Esophagus squamous epithelium (tissue), 5 donors: ENCODE measurements at places on chromosomes 4 and X. TPM values are rescaled to one million over a fixed set of nuclear protein-coding genes. Genes with fewer than 3 reads are reported as not detected.

GRCh38 chr4:145182222-145182621, 1.8 kb upstream of the OTUD4 start:
- H3K27ac ChIP-seq = no peak overlapping the region
- H3K4me3 ChIP-seq = no peak overlapping the region
- no peaks in the 10 kb centered on the region for H3K36me3 ChIP-seq
- H3K4me1 ChIP-seq = peaks cover 5% of the 10 kb centered on the region

DNA sequence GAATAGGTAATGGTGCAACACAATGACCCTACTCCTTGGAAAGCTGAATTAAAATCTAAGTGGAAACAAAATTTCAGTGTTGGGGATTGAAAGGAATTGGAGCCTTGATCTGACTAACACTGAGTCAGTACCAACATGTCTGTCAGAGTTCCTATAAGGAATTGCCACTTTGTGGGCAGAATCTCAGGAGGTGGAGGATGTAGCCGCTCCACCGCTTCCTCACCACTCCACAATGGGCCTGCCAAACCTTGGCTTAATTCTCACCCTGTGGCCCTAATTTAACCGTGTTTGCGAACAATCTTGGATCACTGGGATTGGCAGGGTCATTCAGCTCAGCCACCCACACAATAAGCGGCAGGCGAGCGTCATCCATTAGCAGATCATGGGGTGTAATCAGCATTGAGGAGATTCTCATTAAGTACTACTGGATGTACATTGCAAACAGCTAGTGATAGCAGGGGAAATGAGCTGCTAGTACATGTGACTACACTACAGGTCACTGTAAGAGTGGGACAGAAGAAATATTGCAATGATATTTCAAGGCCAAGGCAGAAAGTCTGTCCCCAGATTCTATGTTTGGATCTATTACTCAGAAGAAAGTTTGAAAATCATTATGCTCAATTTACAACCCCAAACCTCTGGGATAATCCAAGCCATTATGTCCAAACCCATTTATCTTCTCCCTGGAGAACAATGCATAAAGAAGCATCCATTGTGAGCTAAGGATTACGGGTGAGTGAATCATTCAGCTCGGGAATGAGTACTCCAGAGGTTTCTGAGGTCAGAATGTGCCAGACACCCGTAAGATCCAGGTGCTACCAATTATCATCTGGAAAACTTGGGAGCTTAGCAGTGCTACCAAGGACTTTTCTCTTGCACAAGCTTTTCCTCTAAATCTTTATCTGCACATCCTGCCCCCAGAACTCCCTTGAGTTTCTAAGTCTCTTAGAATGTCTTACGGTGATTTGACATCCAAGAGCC, 5.8 kb downstream of the SRPX start:
- no peaks in the 10 kb centered on the region for H3K27me3 ChIP-seq
- DNase-seq = no peak
- H3K36me3 ChIP-seq = no peaks in the 10 kb centered on the region
- H3K27ac ChIP-seq = no peak overlapping the region
- peaks cover 4% of the 10 kb centered on the region for H3K4me1 ChIP-seq

DNA sequence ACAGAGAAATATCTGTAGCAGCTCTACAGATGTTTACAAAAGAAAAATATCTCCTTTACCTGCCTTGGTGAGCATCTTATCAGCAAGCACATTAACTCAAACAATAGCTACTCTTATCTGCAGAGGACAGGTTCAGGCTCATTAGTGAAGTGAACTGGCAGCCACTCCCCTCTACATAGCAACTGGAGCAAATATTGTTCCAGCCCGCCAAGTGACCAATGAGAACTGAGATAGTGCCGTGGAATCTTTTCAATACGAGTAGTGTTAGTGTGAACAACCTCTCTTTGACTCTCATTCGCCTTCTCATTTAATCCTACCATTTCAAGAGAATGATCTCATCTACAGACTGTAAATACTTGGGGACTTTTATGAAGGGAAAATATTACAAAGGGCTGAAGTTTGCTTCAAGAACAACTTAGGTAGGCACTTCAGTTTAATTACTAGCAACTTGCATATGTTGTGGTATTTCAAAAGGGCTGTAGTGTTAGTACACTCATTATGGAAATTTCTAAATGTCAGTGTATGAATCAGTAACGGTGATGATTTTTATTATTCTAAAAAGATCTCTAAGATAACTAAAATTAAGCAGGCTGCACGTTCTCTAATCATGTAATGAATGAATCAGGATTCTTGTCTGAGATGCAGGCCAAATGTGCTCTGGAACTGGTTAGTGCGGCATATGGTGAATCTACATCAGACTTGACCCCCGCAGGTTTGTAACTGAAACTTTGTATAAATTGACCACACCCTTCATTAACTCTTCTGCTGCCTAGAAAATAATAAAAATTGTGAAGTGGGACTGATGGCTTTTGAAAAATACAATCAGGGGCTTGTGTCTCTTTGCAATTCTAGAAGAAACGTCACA, 72.4 kb downstream of the PALLD start:
- no peak for DNase-seq
- H3K36me3 ChIP-seq = no peaks in the 10 kb centered on the region
- peaks cover 30% of the 10 kb centered on the region for H3K27me3 ChIP-seq
- no peak overlapping the region for H3K4me3 ChIP-seq

- H3K4me1 ChIP-seq = no peaks in the 10 kb centered on the region
- DNase-seq = no peak
- H3K4me3 ChIP-seq = no peak overlapping the region
- H3K27ac ChIP-seq = no peak overlapping the region
Measured at GRCh38 chr4:124152132-124152531, 560.4 kb downstream of the ANKRD50 start.

Gene GRID2
- not detected for total RNA-seq

DNA sequence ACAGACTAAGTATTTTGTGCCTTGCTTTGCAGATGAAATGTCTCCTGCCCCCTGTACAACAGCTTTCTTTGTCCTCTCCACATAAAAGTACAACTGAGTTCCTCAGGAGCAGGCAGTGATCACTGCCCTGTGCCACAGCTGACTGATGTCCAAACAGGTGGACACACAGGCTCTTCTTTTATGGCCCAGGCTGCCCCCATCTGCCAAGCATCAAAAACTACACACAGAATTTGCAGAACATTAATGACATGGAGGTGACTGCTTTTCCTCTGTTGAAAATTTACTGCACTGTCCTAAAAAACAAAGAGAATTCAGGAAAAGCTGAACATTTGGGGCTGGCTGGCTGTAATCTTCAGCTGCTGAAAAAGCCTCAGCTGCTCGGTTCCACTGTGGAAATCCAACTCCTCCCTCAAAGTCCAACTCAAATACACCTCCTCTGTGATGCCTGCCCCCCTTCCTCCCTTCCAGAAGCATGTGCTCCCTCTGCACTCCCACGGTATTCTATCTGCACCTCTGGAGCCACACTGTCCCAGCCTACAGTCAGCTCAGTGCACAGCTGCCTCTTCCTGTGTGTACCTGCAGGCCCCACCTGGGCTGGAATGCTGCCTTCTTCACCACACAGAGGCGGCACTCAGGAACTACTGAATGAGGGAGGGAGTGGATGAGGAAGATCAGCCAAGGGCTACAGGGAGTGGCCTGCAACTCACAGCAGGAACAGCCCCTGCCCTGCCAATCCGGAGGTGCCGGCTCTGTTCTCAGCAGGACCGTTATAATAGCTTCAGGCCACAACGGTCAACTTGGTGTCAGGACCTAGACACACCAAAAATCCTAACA, 10.3 kb downstream of the AFAP1 start:
- H3K27ac ChIP-seq = peak overlapping the region; percentile 81
- DNase-seq = no peak
- H3K36me3 ChIP-seq = no peaks in the 10 kb centered on the region
- no peaks in the 10 kb centered on the region for H3K27me3 ChIP-seq
- no peaks in the 10 kb centered on the region for H3K4me1 ChIP-seq
- no peak overlapping the region for H3K4me3 ChIP-seq

DNA sequence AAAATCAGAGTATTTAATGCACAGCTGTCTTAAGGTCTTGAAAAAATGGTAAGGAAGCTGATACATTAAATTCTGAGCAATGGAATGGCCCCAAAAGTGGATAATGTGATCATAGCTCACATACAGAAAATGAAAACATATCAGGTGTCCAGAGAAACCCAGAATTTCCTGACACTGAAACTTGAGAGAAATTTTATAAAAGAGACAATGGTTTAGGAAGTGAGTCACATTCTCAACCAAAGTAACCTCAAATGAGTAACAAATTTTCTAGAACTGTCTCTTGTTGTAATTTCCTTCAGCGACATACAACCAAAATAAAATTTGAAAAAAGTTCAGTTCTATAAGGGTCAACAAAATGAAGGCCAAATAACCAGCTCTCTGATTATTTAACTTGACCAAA, 37.4 kb upstream of the PACRGL start:
- no peak overlapping the region for H3K27ac ChIP-seq
- no peaks in the 10 kb centered on the region for H3K4me1 ChIP-seq
- no peaks in the 10 kb centered on the region for H3K27me3 ChIP-seq
- H3K36me3 ChIP-seq = no peaks in the 10 kb centered on the region
- H3K4me3 ChIP-seq = no peak overlapping the region
- DNase-seq = no peak

Gene CDKL2
- total RNA-seq = 1.3 TPM

Gene PNMA5
- not detected for total RNA-seq

GRCh38 chr4:140790765-140791164, 34.6 kb upstream of the TBC1D9 start:
- H3K27me3 ChIP-seq = no peaks in the 10 kb centered on the region
- H3K36me3 ChIP-seq = no peaks in the 10 kb centered on the region
- peaks cover 6% of the 10 kb centered on the region for H3K4me1 ChIP-seq
- no peak overlapping the region for H3K27ac ChIP-seq
- DNase-seq = no peak
- no peak overlapping the region for H3K4me3 ChIP-seq

GRCh38 chrX:38941675-38942074, 140.4 kb downstream of the MID1IP1 start:
- H3K4me3 ChIP-seq = no peak overlapping the region
- peaks cover 8% of the 10 kb centered on the region for H3K4me1 ChIP-seq
- no peak for DNase-seq
- no peak overlapping the region for H3K27ac ChIP-seq

Gene NUDT10
- total RNA-seq = not detected

DNA sequence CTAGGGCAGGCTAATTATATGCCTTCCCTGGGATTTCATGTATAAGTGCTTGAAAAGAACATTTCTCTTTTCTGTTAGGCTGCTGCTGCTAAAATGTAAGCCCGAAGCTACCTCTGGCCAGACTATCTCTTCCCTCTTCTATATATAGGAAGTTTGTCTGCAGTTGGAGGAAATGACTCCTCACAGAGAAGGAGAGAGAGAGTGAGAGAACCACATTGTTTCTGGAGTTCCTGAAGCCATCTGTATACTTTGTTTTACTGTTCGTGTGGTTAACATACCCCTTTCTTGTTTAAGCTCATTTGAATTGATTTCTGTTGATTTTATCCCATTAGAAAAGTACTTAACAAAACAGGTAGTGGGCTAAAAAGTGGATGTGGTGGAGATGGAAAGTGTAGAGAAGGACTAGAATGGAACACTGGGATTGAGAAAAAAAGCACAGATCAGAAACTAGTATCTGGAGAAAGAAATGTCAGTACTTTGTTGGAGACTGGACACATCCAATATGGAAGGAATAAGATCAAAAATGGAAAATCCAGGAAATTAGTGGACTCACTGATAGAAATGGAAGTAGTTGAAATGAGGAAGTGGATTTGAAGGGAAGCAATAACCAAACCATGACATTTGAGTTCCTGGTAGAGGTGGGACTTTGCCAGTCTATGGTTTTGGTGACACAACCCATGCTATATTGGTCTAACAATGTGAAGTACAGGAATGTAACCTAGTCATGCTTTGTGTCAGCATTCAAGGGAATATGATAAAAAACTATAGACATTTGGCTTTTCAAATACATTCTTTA, 112.6 kb downstream of the TMA16 start:
- H3K27me3 ChIP-seq = no peaks in the 10 kb centered on the region
- H3K4me3 ChIP-seq = no peak overlapping the region
- no peak for DNase-seq
- H3K4me1 ChIP-seq = no peaks in the 10 kb centered on the region
- no peaks in the 10 kb centered on the region for H3K36me3 ChIP-seq

GRCh38 chrX:13487731-13488505, 81.5 kb upstream of the EGFL6 start:
- H3K36me3 ChIP-seq = no peaks in the 10 kb centered on the region
- H3K27me3 ChIP-seq = no peaks in the 10 kb centered on the region
- peak overlapping the region; percentile 62 for H3K27ac ChIP-seq
- no peak overlapping the region for H3K4me3 ChIP-seq
- no peak for DNase-seq

- no peaks in the 10 kb centered on the region for H3K27me3 ChIP-seq
- H3K4me1 ChIP-seq = no peaks in the 10 kb centered on the region
- no peak overlapping the region for H3K4me3 ChIP-seq
- no peak for DNase-seq
- H3K36me3 ChIP-seq = no peaks in the 10 kb centered on the region
Measured at GRCh38 chr4:156294577-156294976, 340.9 kb upstream of the CTSO start.

GRCh38 chr4:85498068-85498733, 23.3 kb downstream of the ARHGAP24 start:
- no peak overlapping the region for H3K4me3 ChIP-seq
- H3K36me3 ChIP-seq = no peaks in the 10 kb centered on the region
- peak; percentile 10 for DNase-seq
- H3K27ac ChIP-seq = peak overlapping the region; percentile 49

- no peak overlapping the region for H3K27ac ChIP-seq
- no peak for DNase-seq
- H3K4me1 ChIP-seq = no peaks in the 10 kb centered on the region
- no peaks in the 10 kb centered on the region for H3K36me3 ChIP-seq
- no peaks in the 10 kb centered on the region for H3K27me3 ChIP-seq
Measured at GRCh38 chr4:101807351-101807750, 16.8 kb downstream of the BANK1 start.

DNA sequence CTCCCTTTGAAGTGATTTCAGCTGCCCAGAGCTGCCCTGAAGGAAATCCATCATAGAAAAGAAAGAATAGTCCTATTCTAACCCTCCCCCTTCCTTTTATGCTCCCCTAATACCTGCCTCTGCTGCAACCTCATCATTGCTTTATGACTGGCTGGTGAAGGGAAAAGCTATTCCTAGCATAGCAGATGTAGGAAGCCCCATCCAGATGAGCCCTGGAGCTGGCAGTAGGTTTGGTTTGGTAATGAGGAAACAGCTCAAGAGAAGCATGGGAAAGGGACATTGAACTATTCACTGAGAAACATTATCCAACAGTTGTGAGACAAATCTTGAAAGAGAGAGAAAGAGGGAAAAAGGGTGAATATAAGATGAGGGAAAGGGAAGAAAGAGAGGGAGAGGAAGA, 29.2 kb downstream of the ARSJ start:
- no peaks in the 10 kb centered on the region for H3K36me3 ChIP-seq
- H3K4me3 ChIP-seq = no peak overlapping the region
- peak overlapping the region; percentile 20 for H3K27ac ChIP-seq
- H3K27me3 ChIP-seq = no peaks in the 10 kb centered on the region

GRCh38 chr4:1084796-1085403, 28.5 kb downstream of the RNF212 start:
- no peaks in the 10 kb centered on the region for H3K27me3 ChIP-seq
- peaks cover 11% of the 10 kb centered on the region for H3K4me1 ChIP-seq
- no peak for DNase-seq
- H3K36me3 ChIP-seq = no peaks in the 10 kb centered on the region
- H3K27ac ChIP-seq = no peak overlapping the region
- H3K4me3 ChIP-seq = no peak overlapping the region

GRCh38 chrX:153603131-153603656, 4.3 kb upstream of the CCNQ start:
- no peaks in the 10 kb centered on the region for H3K27me3 ChIP-seq
- H3K36me3 ChIP-seq = no peaks in the 10 kb centered on the region
- peaks cover 19% of the 10 kb centered on the region for H3K4me1 ChIP-seq
- no peak for DNase-seq
- no peak overlapping the region for H3K27ac ChIP-seq
- no peak overlapping the region for H3K4me3 ChIP-seq

Gene KCND1
- total RNA-seq = 0.04 TPM
